Foreskin fibroblast (primary cell): ENCODE measurements at places on chromosomes 2 and 18.

DNA sequence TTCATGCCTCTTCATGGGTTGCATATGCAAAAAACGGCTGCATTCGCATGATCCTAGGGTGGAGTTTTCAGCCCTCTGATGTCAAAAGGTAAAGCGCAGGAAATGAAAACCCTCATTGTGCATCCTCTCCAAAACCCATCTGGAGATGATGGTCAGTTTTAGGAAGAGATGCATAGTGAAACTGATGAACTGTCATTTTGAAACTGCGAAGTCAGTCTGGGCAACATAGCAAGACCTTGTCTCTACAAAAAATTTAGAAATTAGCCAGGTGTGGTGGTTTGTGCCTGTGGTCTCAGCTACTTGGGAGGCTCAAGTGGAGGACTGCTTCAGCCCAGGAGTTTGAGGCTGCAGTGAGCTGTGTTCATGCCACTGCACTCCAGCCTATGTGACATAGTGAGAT, 2.5 kb upstream of the TTLL4 start:
- no peak for DNase-seq

GRCh38 chr2:158822193-158822592, 27.1 kb downstream of the DAPL1 start:
- no peak for DNase-seq

DNA sequence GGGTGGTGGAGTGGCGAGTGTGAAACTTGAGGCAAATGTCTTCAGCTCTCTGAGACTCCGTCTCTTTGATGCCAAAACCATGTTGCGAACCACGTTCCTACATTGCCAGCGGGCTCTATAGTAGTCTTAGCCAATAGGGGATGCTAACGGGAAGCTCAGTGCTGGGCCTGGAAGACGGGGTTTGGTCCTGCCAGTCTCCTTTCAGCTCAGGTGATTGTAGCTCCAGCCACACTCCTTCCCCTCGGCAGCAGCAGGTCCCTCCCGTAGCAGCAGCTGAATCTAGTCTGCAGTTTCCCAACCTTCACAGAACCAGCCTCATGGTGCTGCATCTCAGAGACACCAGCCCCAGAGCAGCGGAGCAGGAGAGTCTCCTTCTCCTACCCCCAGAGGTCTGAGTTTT, 109.7 kb downstream of the TFCP2L1 start:
- no peak for DNase-seq

DNA sequence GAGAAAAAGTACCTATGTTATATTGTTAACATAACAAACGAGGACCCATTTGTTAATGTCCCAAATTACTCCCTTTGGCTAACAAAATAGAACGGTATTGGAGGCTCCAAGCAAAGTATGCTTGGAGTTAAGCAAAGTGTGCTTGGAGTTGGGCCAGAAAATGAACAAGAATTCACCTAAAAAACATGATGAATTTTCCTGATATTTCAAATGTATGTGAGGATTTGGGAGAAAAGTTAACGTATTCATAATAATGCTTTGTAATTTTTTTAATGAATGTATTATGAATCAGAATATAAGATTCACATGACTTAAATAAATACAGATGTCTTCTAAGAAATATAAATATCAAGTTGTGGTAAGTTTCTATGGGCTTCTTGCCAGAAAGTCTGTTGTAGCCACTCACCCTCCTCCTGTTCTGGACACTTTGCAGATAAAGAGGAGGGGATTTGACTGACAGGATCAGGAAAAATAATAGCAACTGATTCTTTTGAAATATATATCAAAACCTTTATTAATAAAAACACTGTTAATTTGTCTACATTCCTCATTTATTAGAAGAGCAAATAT, 423.7 kb upstream of the MMADHC start:
- no peak for DNase-seq

- DNase-seq: no peak
These were observed 417.0 kb downstream of the TXNL1 start for GRCh38 chr18:56221195-56222065.

GRCh38 chr18:40453903-40454302, 1501.1 kb upstream of the PIK3C3 start:
- DNase-seq: no peak

DNA sequence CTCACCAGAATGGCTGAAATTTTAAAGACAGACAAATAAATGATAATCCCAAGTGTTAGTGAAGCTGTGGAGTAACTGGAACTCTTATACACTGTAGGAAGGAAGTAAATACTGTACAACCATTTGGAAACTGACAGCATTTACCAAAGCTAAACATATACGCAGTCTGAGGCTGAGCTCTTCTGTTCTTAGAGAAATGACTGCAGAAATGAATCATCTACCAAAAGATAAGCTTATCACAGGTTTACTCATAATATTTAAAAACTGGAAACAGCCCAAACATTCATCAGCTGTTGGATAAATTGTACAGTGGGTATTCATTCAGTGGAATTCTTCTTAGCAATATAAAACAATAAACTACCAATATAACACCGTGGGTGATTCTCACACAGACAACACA, 218.2 kb upstream of the RAB12 start:
- no peak for DNase-seq

DNA sequence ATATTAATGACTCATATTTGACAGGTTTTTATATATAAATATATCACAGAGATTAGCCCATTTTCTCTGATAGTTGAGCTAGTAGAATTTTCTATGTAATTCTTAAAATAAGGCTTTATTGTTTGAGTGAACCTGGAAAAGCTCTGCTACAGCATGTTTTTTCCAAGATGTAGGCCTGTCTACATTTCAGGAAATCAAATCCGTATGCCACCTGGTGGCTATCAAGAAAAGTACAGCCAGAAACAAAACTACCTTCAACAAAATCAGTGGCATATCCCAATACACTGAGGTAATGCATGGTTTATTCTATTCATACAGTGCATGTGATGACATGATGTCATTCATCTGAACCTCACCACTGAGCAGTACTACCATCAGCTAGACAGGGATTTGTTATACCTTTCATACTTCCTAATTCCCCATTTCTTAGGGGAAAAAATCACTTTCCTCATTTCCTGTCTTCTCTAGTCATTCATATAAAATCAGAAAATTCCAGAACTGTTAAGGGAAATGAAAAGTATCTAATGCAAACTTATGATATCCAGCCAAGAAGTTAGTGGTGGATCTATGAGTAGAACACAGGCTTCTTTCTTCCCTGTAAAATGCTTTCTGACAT, 310.4 kb upstream of the SYT4 start:
- peak; percentile 63 for DNase-seq

DNA sequence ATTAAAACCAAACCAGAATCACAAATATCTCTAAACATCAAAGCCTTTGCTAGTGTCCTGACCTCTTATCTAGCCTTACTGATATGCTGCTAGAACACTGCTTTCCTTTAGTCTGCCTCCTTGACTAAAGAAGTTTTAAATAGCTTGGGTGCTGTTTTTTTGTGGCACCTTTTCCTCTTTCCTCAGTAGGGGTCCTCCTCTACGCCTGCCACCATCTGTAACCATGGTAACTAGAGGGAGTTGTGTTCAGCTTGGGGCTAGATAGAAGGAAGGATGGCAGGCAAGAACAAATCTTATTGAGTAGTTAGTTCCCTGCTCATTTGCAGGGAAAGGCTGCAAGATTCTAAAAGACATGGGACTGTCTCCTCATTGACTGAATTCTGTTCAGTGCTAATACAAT, 86.0 kb downstream of the TAF4B start:
- no peak for DNase-seq

GRCh38 chr2:29155578-29155977, 40.4 kb downstream of the CLIP4 start:
- DNase-seq: no peak

GRCh38 chr2:198913394-198914152, 544.2 kb downstream of the SATB2 start:
- no peak for DNase-seq

GRCh38 chr2:119809339-119810048, 49.8 kb downstream of the PTPN4 start:
- peak; percentile 86 for DNase-seq

DNA sequence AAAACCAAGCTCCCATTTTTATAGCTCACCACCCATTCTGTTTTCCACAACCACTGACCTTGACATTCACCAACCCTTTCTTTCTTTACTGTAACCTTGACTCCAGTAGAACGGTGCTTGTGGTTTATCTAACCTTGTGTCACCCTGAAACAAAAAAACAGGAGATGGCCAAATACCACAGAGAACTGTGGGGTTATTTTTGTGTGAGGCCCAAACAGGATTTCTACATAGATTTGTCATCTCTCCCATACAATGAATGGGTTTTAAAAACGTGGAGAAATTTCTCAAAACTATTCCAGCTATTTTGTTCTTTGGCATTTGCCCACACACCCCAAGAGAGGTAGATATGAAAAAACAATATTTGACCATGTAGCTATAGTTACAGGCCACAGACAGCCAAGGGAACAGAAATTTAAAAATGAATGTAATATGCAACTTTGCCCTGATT, 231.3 kb upstream of the TANK start:
- DNase-seq: peak; percentile 40
